Progenitor cell of endocrine pancreas (in vitro differentiated cells): ENCODE measurements at places on chromosomes 5 and 9. TPM values are rescaled to one million over a fixed set of nuclear protein-coding genes. Genes with fewer than 3 reads are reported as not detected.

- peaks cover 17% of the 10 kb centered on the region for H3K27me3 ChIP-seq
- peaks cover 25% of the 10 kb centered on the region for H3K4me1 ChIP-seq
- H3K27ac ChIP-seq, result no peak overlapping the region
- H3K36me3 ChIP-seq, result no peaks in the 10 kb centered on the region
- no peak for DNase-seq
- H3K4me3 ChIP-seq, result no peak overlapping the region
Observed at GRCh38 chr5:137148655-137149054, 350.5 kb downstream of the SPOCK1 start.

PPP3R2 gene
- not detected in 2 replicates for total RNA-seq

GFI1B gene
- 0.12 TPM in 1 of 2 replicates, not detected in the other for total RNA-seq

GRCh38 chr5:14749579-14750101 lies 85.1 kb downstream of the OTULIN start:
- no peaks in the 10 kb centered on the region for H3K27me3 ChIP-seq
- no peaks in the 10 kb centered on the region for H3K4me1 ChIP-seq

GRCh38 chr9:76704593-76705204 lies 59.5 kb upstream of the PCA3 start:
- peaks cover 3% of the 10 kb centered on the region for H3K4me1 ChIP-seq
- H3K4me3 ChIP-seq, result no peak overlapping the region

DNA sequence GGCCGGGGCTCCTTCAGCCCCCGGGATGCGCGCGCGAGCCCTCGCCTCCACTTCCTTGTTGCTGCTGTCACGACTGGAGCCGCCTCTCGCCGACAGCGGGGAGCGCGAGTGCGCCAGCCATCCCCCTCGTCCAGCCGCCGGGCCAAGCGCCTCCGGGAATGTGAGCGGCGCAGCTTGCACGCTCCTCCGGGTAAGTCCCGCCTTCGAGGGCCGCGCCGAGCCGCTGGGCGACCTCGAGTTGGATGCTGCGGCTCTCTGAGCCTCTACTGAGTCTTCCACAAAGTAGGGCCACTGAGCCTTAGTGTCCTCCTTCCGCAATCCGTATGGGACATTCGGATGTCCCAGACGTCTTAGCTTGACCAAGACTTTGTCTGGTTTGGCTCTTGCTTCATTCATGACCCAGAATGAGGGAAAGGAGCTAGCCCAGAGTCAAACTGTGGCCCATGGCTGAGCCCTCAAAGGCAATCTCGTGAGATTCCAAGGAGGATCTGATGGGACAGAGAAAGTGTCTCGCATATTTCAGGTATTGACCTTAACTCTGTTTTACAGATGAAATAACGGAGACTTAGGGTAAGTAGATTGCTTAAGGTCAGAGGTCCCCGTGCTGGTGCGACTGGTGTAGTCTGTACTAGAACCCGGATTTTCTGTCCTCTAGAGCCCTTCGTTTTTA lies 586 bp downstream of the HMGXB3 start:
- H3K36me3 ChIP-seq, result peaks cover 4% of the 10 kb centered on the region
- H3K4me1 ChIP-seq, result peaks cover 21% of the 10 kb centered on the region
- peak overlapping the region; percentile 79 for H3K27ac ChIP-seq
- H3K27me3 ChIP-seq, result no peaks in the 10 kb centered on the region
- peak; percentile 26 for DNase-seq

- DNase-seq, result no peak
- H3K27ac ChIP-seq, result no peak overlapping the region
- H3K4me3 ChIP-seq, result no peak overlapping the region
- no peaks in the 10 kb centered on the region for H3K36me3 ChIP-seq
- peaks cover 7% of the 10 kb centered on the region for H3K4me1 ChIP-seq
Observed at GRCh38 chr5:81948349-81948748, 23.5 kb upstream of the ATG10 start.

- no peaks in the 10 kb centered on the region for H3K4me1 ChIP-seq
- peaks cover 3% of the 10 kb centered on the region for H3K27me3 ChIP-seq
- DNase-seq, result no peak
- no peak overlapping the region for H3K27ac ChIP-seq
- H3K36me3 ChIP-seq, result no peaks in the 10 kb centered on the region
Observed at GRCh38 chr9:76289042-76289441, 105.2 kb downstream of the RFK start.

DNA sequence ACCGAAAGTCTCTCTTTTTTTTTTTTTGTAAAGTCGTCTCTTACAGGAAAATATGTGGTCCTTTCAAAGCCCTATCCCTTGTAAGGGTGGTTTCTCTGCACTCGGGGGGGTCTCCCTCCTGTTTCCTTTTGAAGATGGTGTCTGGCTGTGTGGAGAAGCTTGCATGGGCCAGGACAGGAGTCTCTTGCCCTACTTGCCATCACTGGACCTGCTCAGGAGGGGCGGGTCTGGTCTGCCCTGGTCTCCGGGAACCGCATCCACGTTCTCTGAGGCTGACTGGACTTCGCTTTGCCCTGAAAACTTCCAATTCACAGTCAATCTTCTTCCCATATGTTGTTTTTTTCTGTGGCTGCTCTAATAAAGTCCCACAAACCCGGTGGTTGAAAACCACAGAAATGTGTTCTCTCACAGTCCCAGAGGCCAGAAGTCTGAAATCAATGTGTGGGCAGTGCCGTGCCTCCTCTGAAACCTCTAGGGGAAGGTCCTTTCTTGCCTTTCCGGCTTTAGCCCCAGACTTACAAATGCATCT lies 92.9 kb upstream of the IER5L start:
- peaks cover 30% of the 10 kb centered on the region for H3K27me3 ChIP-seq
- no peaks in the 10 kb centered on the region for H3K36me3 ChIP-seq
- H3K27ac ChIP-seq, result no peak overlapping the region
- DNase-seq, result no peak
- H3K4me1 ChIP-seq, result peaks cover 5% of the 10 kb centered on the region

OBP2B gene
- not detected in 2 replicates for total RNA-seq

TLR4 gene
- not detected in 2 replicates for total RNA-seq

LCN10 gene
- total RNA-seq, result 0.42 TPM in 1 of 2 replicates, not detected in the other

GRCh38 chr9:135415586-135415985 lies 64.0 kb upstream of the PPP1R26 start:
- no peaks in the 10 kb centered on the region for H3K4me1 ChIP-seq
- peaks cover 24% of the 10 kb centered on the region for H3K27me3 ChIP-seq
- no peak overlapping the region for H3K27ac ChIP-seq
- no peak overlapping the region for H3K4me3 ChIP-seq
- DNase-seq, result no peak
